ENCODE measurements at places on chromosomes 2 and 18.
A peak's percentile ranks its signal among the peaks of the same experiment; 100 is the strongest.

GRCh38 chr2:164717000-164717803, 95.9 kb upstream of the GRB14 start:
- DNase-seq = peak; percentile 20

- DNase-seq = no peak
Observed at GRCh38 chr2:174750923-174751441, 13.3 kb downstream of the CHRNA1 start.

DNA sequence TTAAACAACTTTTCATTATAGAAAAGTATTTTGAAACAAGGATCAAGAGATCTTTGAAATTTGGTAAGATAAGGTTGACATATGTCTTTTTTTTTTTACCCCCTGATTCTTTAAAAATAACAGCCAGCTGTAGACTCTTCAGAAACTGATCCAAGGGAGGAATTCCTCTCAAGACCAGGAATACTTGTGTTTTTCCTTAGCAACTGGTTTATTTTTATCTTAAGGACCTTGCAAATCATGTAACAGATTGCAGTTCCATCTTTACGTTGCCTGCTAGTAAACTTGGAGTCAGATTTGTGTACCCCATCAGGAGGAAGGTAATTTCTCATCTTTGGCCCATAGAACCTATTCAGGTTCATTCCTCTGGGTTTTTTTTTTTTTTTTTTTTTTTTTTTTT, 71.6 kb downstream of the BOLA3 start:
- no peak for DNase-seq

GRCh38 chr2:31371691-31372090, 42.9 kb downstream of the XDH start:
- no peak for DNase-seq

- no peak for DNase-seq
Observed at GRCh38 chr2:84031312-84032050, 427.6 kb downstream of the SUCLG1 start.

All from pons (tissue), 1 donor.